NCI-H2081 (cell line): ENCODE measurements at places on chromosomes 13 and 19.

DNA sequence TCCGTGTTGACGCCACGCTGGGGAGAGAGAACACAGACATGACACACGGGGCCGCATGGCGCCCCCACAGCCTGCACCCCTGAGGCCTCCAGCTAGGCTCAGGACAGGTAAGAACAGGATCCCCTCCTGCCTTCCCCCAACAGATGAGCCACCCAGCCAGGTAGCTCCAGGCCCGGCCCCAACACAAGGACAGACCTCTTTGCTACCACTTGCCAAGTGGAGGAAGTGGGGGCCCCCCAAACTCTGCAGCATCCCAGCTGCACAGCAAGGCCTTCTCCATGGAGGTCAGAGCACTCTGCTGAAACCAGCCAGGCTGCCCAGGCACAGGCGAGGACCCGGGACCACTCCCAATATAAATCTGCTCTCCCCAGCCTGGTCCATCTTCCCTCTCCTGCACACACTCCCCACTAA is 31.5 kb downstream of the PEPD start:
- no peak for DNase-seq

DNA sequence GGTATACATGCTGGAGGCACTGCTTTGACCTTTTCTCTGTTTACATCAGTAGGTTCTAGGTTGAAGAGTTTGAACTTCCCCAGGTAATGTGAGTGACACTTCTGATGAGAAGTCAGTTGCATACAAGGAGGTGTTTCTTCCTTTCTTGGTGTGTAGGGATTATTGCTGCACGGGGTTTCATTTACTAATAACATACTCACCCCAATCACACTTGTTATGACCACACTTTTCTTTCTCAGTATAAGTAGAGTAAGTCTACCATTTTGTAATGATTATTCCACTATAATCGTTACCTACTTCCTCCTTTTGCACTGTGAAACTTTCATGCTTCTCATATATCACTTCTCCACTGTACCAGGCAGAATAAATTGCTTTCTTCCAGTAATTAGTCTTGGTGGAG is 138.0 kb downstream of the TNFSF13B start:
- DNase-seq: no peak

GRCh38 chr13:93173654-93174053 is 53.0 kb upstream of the GPC6 start:
- no peak for DNase-seq

- DNase-seq: no peak
These were observed 2.5 kb downstream of the FTL start for GRCh38 chr19:48967346-48968178.

DNA sequence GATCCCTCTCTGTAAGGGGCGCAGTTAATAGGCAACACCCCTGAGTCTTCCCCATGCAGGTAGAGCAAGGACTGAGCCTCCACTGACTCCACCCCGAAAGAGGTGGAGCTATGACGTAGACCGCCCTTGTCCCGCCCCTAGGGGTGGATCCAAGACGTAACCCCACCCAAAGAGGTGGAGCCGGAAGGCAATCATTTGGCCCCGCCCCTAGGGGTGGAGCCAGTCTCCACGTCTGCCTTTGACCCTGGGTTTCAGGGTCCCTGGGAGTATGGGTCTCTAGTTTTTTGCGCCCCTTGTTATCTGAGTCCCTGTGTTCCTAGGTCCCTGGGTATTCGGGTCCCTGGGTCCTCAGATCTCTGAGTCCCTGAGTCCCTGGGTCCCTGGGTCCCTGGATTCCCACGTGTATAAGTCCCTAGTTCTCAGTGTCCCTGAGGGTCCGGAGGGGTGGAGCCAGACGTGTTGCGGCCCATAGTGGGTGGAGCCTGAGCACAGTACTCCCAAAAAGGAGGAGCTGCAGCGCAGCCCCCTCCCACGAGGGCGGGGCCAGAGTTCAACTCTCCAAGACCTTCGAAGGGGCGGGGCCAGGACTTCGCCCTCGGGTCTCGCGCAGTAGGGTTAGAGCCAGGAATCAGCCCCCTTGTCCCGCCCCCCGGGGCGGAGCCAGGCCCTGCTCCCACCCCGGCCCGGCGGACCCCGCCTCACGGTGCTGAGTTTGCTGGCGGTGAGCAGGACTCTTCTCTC is 5.3 kb downstream of the DENND1C start:
- DNase-seq: no peak

GRCh38 chr19:56840451-56841192 is at the start of the genes PEG3 and ZIM2:
PEG3 (minus strand) TSS chr19:56840726; CDS start chr19:56824655, 16,071 bp downstream.
ZIM2 (minus strand) TSS chr19:56840726; CDS start chr19:56824277, 16,449 bp downstream.
- no peak for DNase-seq

GRCh38 chr13:43686557-43686956 is 100.2 kb downstream of the ENOX1 start:
- no peak for DNase-seq

DNA sequence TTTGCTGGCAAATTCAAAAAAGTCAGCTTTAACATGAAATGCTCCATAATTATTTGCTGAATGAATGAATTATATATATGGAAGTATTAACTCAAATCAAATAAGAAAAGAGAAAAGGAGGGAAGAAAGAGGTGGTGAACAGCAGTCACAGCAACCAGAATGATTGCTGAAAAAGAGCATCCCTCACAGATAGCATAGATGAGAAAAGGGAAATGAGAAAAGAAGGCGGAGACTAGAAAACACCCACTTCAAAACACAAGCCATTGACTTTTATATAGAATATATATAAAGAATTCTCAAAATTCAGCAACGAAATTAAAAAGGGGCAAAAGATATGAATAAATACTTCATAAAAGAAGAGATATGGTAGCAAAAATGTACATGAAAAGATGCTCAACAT is 75.2 kb downstream of the CAB39L start:
- DNase-seq: no peak

- peak; percentile 51 for DNase-seq
These were observed 949 bp upstream of the ZNF260 start for GRCh38 chr19:36528921-36529518.

- no peak for DNase-seq
These were observed 17.5 kb upstream of the FREM2 start for GRCh38 chr13:38669234-38669964.

GRCh38 chr19:46442808-46443450 is 14.2 kb upstream of the PNMA8C start:
- no peak for DNase-seq

DNA sequence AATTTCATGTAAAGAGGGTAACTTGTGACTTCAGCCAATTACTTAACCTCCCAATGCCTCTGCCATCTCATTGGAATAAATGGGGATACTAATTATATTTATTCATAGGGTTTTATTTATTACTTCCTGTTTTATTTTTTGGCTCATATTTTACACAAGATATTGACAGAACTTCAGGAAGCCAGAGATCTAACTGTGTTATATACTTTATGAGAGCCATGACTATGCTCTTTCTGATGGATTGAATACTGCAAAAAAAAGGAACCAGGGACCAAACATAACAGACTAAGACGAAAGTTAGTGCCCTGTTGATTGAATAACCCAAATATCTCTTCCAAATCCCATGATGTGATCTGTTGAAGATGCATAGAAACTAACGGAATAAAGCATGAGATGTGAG is 243.3 kb upstream of the STARD13 start:
- no peak for DNase-seq

DNA sequence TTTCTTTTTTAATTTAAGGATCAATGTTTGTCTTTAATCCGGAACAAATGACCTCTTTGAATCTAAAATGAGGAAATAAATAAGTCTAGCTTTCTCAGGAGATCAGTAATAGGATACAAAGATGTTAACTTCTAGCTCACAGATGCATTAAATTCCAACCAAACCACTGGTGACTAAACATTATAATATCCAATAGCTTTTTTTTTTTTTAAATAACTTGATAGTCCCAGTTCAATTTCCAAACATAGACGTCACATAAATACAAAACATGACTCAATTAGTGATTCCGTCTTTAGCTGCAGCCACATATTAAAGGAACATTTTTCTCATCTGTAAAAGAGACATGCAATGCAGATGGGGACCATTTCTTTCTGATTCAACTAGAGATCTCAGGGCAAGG is 390.5 kb upstream of the PCDH9 start:
- no peak for DNase-seq

GRCh38 chr19:5073153-5073844 is 104.4 kb downstream of the KDM4B start:
- no peak for DNase-seq

- DNase-seq: no peak
These were observed 29.1 kb downstream of the PAK4 start for GRCh38 chr19:39154629-39155100.

DNA sequence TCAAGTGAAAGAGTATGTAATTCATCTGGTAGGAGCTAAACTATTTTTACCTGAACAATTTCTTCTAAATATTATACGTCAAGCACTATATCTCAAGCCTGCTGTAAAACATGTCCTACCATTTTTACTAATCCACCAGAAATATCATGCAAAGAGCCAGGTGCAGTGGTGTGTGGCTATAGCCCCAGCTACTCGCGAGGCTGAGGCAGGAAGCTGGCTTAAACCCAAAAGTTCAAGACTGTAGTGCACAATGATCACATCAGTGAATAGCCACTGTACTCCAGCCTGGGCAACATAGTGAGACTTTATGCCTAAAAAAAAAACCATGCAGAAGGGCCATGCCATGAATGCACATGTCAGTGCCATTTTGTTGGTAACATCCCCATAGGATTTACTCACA is 20.7 kb upstream of the CLN5 start:
- DNase-seq: no peak

DNA sequence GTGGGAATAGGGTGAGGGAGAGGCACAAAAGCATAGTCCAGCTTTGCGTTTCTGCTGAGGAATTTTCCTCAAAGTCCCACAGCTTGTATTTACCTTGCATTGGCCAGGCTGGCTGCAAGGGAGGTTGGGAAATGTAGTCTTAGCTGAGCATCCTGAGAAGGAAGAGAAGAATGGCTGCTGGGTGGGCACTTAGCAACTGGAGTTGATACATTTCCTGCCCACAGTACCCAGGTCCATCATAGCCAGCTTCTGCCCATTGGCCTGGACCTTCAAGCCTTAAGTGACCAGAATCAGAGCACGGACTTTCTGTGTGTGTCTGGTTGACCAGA is 112.4 kb downstream of the SIPA1L3 start:
- DNase-seq: no peak

DNA sequence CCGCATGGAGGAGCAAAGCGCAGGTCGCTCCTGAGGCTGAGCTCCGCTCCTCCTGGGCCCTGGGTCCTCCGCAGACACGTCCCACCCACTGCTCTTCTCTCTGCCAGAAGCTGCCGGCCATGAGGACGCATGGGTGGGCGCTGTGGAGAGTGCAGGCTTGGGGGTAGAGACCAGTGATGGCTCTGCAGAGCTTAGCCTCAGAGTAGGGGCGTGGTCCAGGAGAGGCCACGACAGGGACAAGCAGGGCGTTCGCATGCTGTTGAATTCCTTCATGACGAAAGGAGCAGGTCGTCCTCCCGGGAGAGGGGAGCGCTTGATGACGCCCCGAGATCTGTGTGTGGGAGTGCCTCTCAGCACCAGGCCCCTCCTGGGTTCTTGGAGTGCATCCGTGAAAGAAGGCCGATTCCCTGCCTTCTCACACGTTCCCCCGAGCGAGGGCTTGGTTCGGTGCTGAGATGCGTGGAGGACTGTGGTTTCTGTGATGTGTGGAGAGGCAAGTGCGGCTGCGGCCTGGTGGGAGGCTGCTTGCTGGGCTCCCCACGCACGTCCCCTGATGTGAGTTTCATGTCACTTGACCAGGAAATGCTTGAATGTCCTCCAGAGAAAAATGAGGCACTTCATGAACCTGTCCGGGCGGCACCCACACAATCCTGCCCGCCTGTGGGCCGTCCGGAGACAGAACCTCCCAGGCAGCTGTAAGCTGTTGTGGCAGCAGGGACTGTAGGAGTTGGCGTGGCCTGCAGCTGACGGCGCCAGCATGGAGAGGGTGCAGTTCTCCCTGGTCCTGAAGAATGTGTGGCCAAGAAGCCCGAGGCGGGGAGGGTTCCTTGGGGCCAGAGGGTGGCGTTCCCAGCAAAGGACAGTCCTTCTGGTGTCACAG is 4.5 kb downstream of the SF3A2 start:
- DNase-seq: no peak

- no peak for DNase-seq
These were observed 14.0 kb downstream of the GRAMD1A start for GRCh38 chr19:35013820-35014754.

GRCh38 chr19:51690454-51691073 is 2.6 kb upstream of the SPACA6 start:
- no peak for DNase-seq

GRCh38 chr13:79482281-79482970 is 1.5 kb downstream of the NDFIP2 start:
- no peak for DNase-seq

- no peak for DNase-seq
These were observed 92.6 kb upstream of the PEG3 start for GRCh38 chr19:56933014-56933705.

GRCh38 chr19:30214651-30215051 is 157.5 kb upstream of the ZNF536 start:
- DNase-seq: no peak

- no peak for DNase-seq
These were observed 22.2 kb downstream of the SPATA13 start for GRCh38 chr13:24182703-24183081.

DNA sequence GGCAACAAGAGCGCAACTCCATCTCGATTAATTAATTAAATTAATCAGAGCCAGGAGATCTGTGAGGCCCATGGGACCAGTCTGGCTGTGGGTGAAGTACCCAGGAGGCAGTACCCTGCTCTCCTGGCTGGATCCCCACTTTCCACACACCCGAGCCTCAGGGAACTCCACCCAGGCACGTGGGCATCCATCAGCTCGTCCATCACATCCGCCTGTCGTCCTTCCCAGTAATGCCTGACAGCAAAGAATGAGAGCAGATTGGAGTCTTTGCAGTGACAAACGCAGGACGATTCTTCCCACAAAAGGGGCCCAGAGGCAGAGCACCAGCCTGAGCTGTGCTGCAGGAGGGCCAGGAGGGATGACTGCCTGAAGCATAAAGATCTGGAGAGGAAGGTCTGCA is 35.8 kb downstream of the VSTM2B start:
- DNase-seq: no peak

DNA sequence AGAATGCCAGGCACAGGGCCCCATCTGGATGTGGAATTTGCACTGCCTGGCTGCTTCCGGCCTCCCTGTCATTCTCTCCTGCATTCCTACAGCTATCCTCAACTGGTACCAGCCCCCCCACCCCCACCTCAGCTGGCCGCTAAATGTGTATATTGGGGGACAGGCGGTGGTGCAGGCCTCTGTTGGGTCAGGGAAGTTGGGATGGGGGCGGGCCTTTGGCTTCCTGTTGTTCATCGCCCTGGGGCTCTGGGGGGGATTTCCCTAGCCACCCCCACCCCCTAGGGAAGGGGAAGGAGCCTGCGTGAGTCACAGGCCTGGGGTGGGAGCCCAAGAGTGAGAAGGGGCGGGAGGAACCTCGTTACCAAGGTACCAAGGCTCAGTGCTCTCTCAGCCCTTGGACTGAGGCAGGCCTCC is 10.6 kb downstream of the POU2F2 start:
- no peak for DNase-seq

DNA sequence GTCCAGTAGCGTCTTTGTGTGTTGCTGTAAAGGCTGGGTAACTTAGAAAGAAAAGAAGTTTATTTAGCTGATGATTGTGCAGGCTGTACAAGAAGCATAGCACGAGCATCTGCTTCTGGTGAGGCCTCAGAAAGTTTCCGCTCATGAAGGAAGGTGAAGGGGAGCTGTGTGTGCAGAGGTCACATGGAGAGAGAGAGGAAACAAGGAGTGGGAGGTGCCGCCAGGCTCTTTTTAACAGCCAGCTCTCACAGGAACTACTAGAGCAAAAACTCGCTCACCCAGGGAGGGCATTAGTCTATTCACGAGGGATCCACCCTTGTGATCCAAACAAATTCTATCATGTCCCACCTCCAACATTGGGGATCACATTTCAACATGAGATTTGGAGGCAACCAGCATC is 99.8 kb downstream of the GPR12 start:
- DNase-seq: no peak

GRCh38 chr13:76750126-76750525 is 136.1 kb downstream of the KCTD12 start:
- DNase-seq: no peak

GRCh38 chr13:45337395-45337794 is 3.6 kb downstream of the TPT1 start:
- DNase-seq: no peak
